ENCODE measurements at places on chromosomes 3 and 15.

- no peak for DNase-seq
Observed at GRCh38 chr3:123593381-123593780, 8.5 kb upstream of the HACD2 start.

GRCh38 chr3:34882764-34883163, 756.6 kb upstream of the ARPP21 start:
- DNase-seq = no peak

GRCh38 chr3:131386429-131387165, 5.0 kb downstream of the NUDT16 start:
- no peak for DNase-seq

GRCh38 chr15:67241132-67241855, 13.2 kb downstream of the AAGAB start:
- DNase-seq = no peak

DNA sequence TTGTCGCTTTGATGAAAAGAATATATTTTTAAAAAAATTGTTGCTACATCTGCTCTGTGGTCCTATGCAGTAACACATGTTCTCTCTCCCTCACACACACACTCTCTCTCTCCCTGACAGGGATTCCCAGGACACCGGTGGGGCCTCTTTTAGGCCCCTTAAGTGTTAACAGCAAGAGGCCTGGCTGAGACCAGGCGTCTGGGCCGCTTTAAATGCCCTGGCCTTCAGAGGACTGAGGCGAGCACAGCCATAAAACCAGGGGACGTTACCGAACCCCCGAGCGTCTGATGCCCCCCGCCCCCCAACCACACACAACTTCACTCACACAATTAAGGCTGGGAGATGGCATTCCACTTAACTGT, 1.7 kb downstream of the BNC1 start:
- DNase-seq = no peak

Measured in activated naive CD8-positive, alpha-beta T cell treated with anti-CD3 and anti-CD28 coated beads, Interleukin-2, amount 50 U/mL, for 16 hours (primary cell).